Lung (tissue), 17 donors: ENCODE measurements at places on chromosomes 7 and 10. TPM values are rescaled to one million over a fixed set of nuclear protein-coding genes. Genes with fewer than 3 reads are reported as not detected.

UROS gene
- total RNA-seq = 45.5 TPM

DNA sequence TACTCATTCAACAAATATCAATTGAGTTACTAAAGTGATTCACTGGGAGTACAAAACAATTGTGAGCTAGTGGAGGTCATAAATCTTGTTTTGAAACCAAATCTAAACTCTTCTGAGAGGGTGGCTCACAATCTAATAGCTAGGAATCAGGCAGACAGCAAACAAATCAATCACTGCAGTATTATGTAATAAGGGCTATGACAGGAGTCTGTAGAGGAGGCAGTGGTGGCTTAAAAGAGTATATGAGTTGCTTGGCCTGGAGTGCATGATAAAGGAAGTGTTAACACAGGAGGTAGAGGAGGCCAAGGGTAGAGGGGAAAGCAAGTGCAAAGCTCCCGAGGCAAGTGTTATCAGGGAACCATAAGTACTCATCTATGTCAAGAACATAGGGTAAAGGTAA is 16.5 kb downstream of the MYPN start:
- H3K36me3 ChIP-seq = no peaks in the 10 kb centered on the region
- no peak overlapping the region for H3K27ac ChIP-seq
- H3K4me1 ChIP-seq = no peaks in the 10 kb centered on the region
- H3K27me3 ChIP-seq = no peaks in the 10 kb centered on the region
- no peak overlapping the region for H3K4me3 ChIP-seq

GRCh38 chr10:132528064-132528691 is 9.4 kb upstream of the INPP5A start:
- DNase-seq = peak; percentile 79
- H3K4me3 ChIP-seq = no peak overlapping the region
- no peaks in the 10 kb centered on the region for H3K27me3 ChIP-seq
- no peaks in the 10 kb centered on the region for H3K36me3 ChIP-seq
- peaks cover 5% of the 10 kb centered on the region for H3K4me1 ChIP-seq

VAX1 gene
- total RNA-seq = not detected

- H3K27me3 ChIP-seq = no peaks in the 10 kb centered on the region
- no peak for DNase-seq
- H3K36me3 ChIP-seq = peaks cover 11% of the 10 kb centered on the region
- no peak overlapping the region for H3K27ac ChIP-seq
These were observed 25.1 kb downstream of the GLI3 start for GRCh38 chr7:42211938-42212337.

TSPAN13 gene
- 143 TPM for total RNA-seq

FAM180A gene
- total RNA-seq = 1.9 TPM

DNA sequence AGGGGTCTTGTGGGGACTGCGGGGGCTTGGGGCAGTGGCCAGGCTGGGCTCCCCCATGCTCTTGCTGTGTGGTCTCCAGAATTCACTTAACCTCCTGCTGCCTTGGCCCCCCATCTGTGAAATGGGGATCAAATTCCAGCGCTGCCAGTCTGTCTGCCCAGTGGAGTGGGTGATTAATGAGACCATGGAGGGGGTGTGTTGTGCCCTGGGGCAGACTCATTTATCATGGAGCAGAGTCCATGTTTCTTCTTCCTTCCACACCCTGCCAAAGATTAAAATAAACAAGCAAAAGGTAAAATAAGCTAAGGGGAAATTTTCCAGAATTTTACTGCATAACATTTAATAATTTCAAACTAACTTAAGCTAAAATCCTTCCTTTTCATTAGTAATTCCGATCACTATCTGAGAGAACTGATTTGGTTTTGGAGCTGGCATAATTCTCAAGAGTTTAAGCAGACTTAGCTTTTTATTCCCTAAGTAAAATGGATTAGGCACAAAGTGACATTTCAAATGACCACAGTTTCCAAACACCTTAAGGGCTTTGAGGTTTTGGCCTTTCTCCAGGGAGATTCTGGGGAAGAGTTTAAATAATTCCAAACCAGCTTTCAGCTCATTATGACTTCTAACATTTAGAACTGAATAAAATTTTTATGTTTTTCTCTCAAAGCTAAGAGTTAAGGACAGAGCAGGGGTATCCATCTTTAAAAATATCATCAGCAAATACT is 211.9 kb downstream of the CXCL12 start:
- H3K4me3 ChIP-seq = no peak overlapping the region
- no peak overlapping the region for H3K27ac ChIP-seq
- H3K4me1 ChIP-seq = no peaks in the 10 kb centered on the region
- no peaks in the 10 kb centered on the region for H3K27me3 ChIP-seq
- DNase-seq = peak; percentile 22
- H3K36me3 ChIP-seq = no peaks in the 10 kb centered on the region

DNA sequence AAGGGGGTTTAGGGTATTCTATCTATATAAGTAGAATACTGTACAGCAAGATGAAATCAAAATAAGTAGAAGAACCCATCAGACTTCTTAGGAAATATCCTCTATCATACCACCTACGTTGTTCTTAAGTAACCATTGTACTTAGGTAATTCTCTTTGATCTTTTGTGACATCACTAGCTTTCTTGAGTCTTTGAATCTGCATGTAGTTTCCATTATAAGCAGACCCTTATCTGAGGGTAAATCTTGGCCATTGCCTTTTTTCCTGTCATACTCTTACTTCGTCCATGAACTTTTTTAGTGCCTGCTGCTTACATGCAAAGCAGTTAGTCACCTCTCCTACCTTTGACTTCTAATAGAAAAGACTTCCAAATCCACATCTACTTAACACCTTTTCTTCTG is 49.0 kb downstream of the WAC start:
- H3K4me3 ChIP-seq = no peak overlapping the region
- peaks cover 7% of the 10 kb centered on the region for H3K4me1 ChIP-seq
- no peak for DNase-seq
- peaks cover 19% of the 10 kb centered on the region for H3K36me3 ChIP-seq
- no peaks in the 10 kb centered on the region for H3K27me3 ChIP-seq
- H3K27ac ChIP-seq = no peak overlapping the region

GRCh38 chr7:15403315-15403714 is 158.5 kb downstream of the AGMO start:
- no peaks in the 10 kb centered on the region for H3K27me3 ChIP-seq
- no peak overlapping the region for H3K4me3 ChIP-seq
- H3K27ac ChIP-seq = no peak overlapping the region
- H3K36me3 ChIP-seq = no peaks in the 10 kb centered on the region
- DNase-seq = no peak
- no peaks in the 10 kb centered on the region for H3K4me1 ChIP-seq

DNA sequence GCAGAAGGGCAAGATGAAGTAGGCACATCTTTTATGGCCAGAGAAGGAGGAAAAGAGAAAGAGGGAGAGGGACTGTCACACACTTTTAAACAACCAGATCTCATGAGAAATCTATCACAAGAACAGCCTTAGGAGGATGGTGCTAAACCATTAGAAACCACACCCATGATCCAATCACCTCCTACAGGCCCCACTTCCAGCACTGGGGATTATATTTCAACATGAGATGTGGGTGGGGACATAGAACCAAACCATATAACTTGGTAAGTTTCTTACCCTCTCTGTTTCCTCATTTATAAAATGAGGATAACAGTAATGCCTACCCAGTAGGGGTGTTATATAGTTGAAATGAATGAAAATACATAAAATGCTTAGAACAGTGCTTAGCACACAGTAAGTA is 66.0 kb downstream of the CHCHD3 start:
- H3K4me1 ChIP-seq = peaks cover 2% of the 10 kb centered on the region
- DNase-seq = no peak
- H3K4me3 ChIP-seq = no peak overlapping the region
- H3K27ac ChIP-seq = no peak overlapping the region
- H3K27me3 ChIP-seq = no peaks in the 10 kb centered on the region

GRCh38 chr10:14074062-14074884 is 256.5 kb downstream of the FRMD4A start:
- H3K4me3 ChIP-seq = no peak overlapping the region
- no peaks in the 10 kb centered on the region for H3K27me3 ChIP-seq
- H3K27ac ChIP-seq = peak overlapping the region; percentile 57
- H3K36me3 ChIP-seq = no peaks in the 10 kb centered on the region
- H3K4me1 ChIP-seq = peaks cover 4% of the 10 kb centered on the region

GPC2 gene
- total RNA-seq = 2.1 TPM

GRCh38 chr10:71193516-71193915 is 18.9 kb upstream of the UNC5B start:
- H3K36me3 ChIP-seq = no peaks in the 10 kb centered on the region
- no peak overlapping the region for H3K4me3 ChIP-seq
- H3K4me1 ChIP-seq = peaks cover 2% of the 10 kb centered on the region
- H3K27me3 ChIP-seq = no peaks in the 10 kb centered on the region
- no peak overlapping the region for H3K27ac ChIP-seq
- no peak for DNase-seq

- H3K27me3 ChIP-seq = no peaks in the 10 kb centered on the region
- no peaks in the 10 kb centered on the region for H3K36me3 ChIP-seq
- peaks cover 4% of the 10 kb centered on the region for H3K4me1 ChIP-seq
- H3K27ac ChIP-seq = peak overlapping the region; percentile 85
- DNase-seq = peak; percentile 75
- peak overlapping the region; percentile 61 for H3K4me3 ChIP-seq
These were observed 9.9 kb downstream of the SKIDA1 start for GRCh38 chr10:21515361-21516241.

CAPZA2 gene
- total RNA-seq = 201 TPM

DNA sequence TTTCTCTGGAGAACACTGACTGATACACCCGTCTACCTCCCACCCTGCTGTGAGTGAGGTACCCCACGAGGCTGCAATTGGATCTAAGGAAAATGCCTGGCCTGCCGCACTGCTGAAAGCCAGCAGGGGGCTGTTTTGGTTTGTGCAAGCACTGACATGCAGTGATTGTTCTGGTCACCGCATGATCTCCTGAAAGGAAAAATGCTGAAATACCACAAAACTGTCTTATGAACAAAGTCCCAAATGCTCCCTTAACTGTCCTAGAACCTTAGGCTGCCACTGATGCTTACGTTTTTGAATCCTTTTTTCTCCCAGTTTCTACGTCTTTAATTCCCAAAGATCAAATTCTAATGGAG is 132.7 kb downstream of the JCAD start:
- peak; percentile 22 for DNase-seq
- no peak overlapping the region for H3K4me3 ChIP-seq
- no peak overlapping the region for H3K27ac ChIP-seq
- no peaks in the 10 kb centered on the region for H3K36me3 ChIP-seq

PNLIPRP1 gene
- not detected for total RNA-seq

DNA sequence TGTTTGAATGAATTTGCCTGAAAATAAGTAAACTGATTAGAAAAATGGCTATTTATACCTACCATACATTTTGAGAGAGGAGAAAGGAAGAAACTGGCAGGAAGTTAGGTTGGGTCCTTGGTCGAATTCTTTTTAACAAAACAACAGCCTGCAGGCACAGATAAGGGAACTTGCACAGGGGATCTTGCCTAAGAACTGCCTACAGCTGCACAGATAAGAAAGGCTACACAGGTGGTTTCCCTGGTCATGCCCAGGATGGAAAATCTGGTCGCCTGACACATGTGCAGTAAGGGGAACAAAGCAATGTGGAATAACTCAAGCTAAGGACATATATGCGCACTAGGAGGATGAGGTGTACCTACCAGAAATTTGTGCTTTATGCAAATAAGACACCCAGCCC is 732.1 kb upstream of the POT1 start:
- no peaks in the 10 kb centered on the region for H3K36me3 ChIP-seq
- H3K4me1 ChIP-seq = no peaks in the 10 kb centered on the region
- no peaks in the 10 kb centered on the region for H3K27me3 ChIP-seq
- H3K4me3 ChIP-seq = no peak overlapping the region

VSIR gene
- 55.2 TPM for total RNA-seq

DNA sequence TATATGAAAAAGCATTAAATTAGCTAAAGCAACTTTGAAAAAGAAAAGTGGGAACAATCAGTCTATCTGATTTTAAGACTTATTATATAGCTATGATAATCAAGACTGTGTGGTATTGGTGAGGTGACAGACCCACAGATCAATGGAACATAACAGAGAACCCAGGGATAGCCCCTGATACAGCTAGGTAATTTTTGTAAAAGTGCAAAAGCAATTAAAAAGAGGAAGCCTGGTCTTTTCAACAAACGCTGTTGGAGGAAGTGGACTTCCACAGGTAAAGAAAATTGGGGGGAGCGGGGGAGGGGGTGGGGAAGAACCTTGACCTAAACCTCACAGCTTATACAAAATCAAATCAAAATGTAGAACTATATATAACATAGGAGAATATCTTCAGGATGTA is 45.4 kb downstream of the GNA12 start:
- no peaks in the 10 kb centered on the region for H3K27me3 ChIP-seq
- no peak overlapping the region for H3K4me3 ChIP-seq
- DNase-seq = no peak

DNA sequence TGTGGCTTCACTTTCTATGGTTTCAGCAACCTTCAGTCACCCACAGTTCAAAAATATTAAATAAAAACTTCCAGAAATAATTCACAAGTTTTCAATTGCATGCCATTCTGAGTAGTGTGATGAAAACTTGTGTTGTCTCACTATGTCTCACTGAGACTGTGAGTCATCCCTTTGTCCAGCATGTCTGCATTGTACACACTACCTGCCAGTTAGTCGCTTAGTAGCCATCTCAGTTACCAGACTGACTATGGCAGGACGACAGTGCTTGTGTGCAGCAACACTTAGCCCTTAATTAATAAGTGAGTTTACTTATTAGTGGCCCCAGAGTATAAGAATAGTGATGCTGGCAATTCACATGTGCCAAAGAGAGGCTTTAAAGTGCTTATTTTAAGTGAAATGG is 22.5 kb downstream of the CCDC186 start:
- H3K36me3 ChIP-seq = peaks cover 9% of the 10 kb centered on the region
- no peaks in the 10 kb centered on the region for H3K27me3 ChIP-seq
- DNase-seq = no peak
- no peak overlapping the region for H3K4me3 ChIP-seq
- H3K4me1 ChIP-seq = peaks cover 1% of the 10 kb centered on the region
- no peak overlapping the region for H3K27ac ChIP-seq

- no peaks in the 10 kb centered on the region for H3K27me3 ChIP-seq
- no peak overlapping the region for H3K4me3 ChIP-seq
- no peaks in the 10 kb centered on the region for H3K4me1 ChIP-seq
- no peak for DNase-seq
- peaks cover 19% of the 10 kb centered on the region for H3K36me3 ChIP-seq
These were observed 81.6 kb downstream of the ARMH3 start for GRCh38 chr10:101974091-101974971.

GRCh38 chr7:18081617-18082016 is 54.0 kb upstream of the PRPS1L1 start:
- no peaks in the 10 kb centered on the region for H3K36me3 ChIP-seq
- no peaks in the 10 kb centered on the region for H3K4me1 ChIP-seq

GRCh38 chr7:150620617-150621371 is 11.4 kb downstream of the GIMAP6 start:
- H3K27ac ChIP-seq = peak overlapping the region; percentile 21
- DNase-seq = no peak
- H3K36me3 ChIP-seq = no peaks in the 10 kb centered on the region
- no peaks in the 10 kb centered on the region for H3K27me3 ChIP-seq

DNA sequence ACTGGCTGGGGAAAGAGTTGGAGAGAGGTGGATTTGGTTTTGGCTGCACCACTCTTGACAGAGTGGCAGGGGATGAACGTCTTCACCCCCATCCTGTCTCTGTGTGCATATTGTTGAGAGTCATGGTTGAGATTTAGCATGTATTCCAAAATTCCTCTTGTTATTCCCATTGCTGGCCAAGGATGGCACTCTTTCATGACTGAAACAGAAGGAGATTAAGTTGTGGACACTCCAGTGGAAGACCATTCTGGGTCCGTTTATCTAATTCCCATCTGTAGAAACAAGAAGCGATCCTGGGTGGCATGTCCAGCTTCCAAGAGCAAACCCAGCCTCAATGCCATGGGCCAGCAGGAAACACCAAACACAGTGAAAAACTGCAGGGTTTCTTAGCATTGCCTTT is 469.0 kb upstream of the IGFBP3 start:
- no peaks in the 10 kb centered on the region for H3K4me1 ChIP-seq
- H3K36me3 ChIP-seq = no peaks in the 10 kb centered on the region
- H3K4me3 ChIP-seq = no peak overlapping the region
- H3K27me3 ChIP-seq = no peaks in the 10 kb centered on the region
- no peak for DNase-seq
- no peak overlapping the region for H3K27ac ChIP-seq
